ENCODE measurements at places on chromosomes 11 and 22. TPM values are rescaled to one million over a fixed set of nuclear protein-coding genes. Genes with fewer than 3 reads are reported as not detected.

Gene PACSIN3
- 38.8 TPM for polyA plus RNA-seq

Gene FIBIN
- polyA plus RNA-seq: 0.33 TPM

Gene PAAF1
- polyA plus RNA-seq: 18.1 TPM

Gene IRAG1
- 2.7 TPM for polyA plus RNA-seq

Gene LRRC32
- 0.58 TPM for polyA plus RNA-seq
